SJCRH30 (cell line): ENCODE measurements at places on chromosomes 6 and 20.
A peak's percentile ranks its signal among the peaks of the same experiment; 100 is the strongest.

DNA sequence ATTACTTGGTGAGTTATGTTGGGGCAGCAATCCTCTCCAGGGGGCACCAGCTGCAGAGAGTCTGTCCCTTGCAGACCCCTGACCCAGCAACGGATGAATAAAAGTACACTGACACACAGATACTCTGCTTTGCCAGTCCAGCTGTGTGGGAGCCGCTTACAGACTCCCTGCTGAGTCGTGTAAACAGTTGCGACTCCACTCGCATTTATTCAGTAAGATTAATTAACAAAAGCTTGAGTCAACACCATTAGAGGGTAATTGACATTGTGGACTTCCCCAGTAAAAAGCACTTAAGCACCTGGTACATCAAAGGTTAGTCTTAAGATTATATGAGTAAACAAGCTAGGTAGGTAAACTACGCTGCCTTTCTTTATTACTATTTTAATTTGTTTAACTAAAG, 92.0 kb upstream of the TMEM181 start:
- no peak overlapping the region for H3K4me3 ChIP-seq
- H3K27me3 ChIP-seq = no peaks in the 10 kb centered on the region
- peaks cover 63% of the 10 kb centered on the region for H3K36me3 ChIP-seq
- no peaks in the 10 kb centered on the region; the same call in 1 of the 2 replicates for H3K4me1 ChIP-seq

- H3K4me3 ChIP-seq = no peak overlapping the region
- no peak overlapping the region for H3K27ac ChIP-seq
- no peaks in the 10 kb centered on the region for H3K27me3 ChIP-seq
- H3K4me1 ChIP-seq = no peaks in the 10 kb centered on the region
- no peaks in the 10 kb centered on the region for H3K36me3 ChIP-seq
Measured at GRCh38 chr6:153595903-153596302, 443.1 kb upstream of the OPRM1 start.

DNA sequence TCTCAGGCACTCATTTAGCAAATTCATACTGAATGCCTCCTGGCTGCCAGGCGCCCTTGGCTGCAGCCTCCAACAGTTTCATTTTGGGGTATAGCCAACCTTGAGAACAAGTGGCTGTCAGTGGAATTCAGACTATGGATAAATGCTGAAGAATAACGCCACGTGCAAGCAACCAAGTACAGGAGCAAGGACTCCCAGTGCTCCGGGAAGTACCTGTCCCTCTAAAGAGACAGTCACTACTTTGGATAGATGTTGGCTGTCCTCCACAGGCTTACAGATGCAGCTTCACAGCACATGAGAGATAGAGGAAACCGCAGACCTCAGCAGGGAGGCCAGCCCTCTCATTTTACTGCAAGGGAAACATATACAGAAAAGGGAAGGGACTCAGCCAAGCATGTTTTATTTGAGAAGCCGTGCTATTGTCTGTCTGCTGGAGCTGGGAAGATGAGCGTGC, 658.2 kb downstream of the PTPRT start:
- DNase-seq = peak; percentile 40
- H3K4me1 ChIP-seq = peaks cover 11% of the 10 kb centered on the region; the same call in 1 of the 2 replicates
- H3K4me3 ChIP-seq = no peak overlapping the region
- H3K27me3 ChIP-seq = no peaks in the 10 kb centered on the region
- no peak overlapping the region for H3K27ac ChIP-seq
- H3K36me3 ChIP-seq = no peaks in the 10 kb centered on the region

DNA sequence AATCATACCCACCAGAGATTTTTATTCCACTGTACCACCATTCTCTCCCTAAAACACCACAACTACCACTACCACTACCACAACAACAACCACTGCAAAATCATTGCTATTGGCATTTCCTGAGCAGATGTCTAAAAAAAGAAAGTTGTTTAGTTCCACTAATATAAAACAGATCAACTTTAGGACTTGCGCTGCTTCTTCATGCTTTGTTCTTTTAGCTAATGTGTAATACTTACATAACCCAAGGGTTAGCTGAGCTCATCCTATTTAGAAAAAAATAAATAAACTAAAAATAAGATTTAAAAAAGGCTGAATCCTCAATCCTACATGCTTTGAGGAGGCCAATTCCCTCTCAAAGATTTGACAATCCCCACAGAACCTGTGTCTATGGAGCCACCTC, 11.4 kb downstream of the IYD start:
- DNase-seq = no peak
- peaks cover 26% of the 10 kb centered on the region for H3K4me1 ChIP-seq
- no peaks in the 10 kb centered on the region for H3K36me3 ChIP-seq
- no peak overlapping the region for H3K4me3 ChIP-seq
- H3K27me3 ChIP-seq = no peaks in the 10 kb centered on the region
